ENCODE measurements at places on chromosomes 1 and 21.
A peak's percentile ranks its signal among the peaks of the same experiment; 100 is the strongest.

GRCh38 chr1:28323720-28324119, 5.1 kb upstream of the MED18 start:
- no peak for DNase-seq

DNA sequence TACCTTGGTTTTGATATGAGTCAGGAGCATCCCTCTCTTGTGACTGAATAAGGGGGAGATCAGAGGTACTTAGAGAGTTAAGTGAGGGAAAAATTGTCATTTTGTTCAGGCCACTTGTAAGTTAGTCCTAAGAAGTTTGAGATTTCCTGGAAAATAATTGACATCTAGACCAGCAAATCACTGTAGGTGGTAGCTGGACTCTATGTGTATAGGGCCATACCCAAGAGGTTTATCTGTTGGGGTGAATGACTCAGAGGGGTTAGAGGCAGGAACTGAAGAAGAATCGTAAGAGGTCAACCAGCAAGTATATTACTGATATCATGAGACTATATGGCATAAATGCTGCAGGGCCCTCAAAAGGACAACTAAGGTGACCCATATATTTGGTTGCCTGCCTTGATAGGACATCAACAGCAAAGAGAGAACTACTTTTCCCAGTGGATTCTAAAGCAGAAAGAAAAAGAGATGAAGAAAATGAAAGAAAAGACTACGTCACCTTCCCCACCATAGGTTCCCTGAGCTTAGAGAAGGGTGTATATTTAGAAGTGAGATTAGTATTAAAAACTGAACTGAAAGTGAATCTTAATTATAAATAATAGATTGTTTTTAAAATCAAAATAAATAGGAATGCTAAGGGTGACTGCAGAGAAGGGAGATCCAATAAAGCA, 8.0 kb upstream of the RNPC3 start:
- DNase-seq = no peak

- DNase-seq = no peak
Measured at GRCh38 chr1:15075817-15076216, 77.7 kb upstream of the TMEM51 start.

GRCh38 chr1:3657578-3658230, 5.4 kb downstream of the TP73 start:
- DNase-seq = no peak

GRCh38 chr21:17796037-17796403, 23.1 kb downstream of the C21orf91 start:
- no peak for DNase-seq

DNA sequence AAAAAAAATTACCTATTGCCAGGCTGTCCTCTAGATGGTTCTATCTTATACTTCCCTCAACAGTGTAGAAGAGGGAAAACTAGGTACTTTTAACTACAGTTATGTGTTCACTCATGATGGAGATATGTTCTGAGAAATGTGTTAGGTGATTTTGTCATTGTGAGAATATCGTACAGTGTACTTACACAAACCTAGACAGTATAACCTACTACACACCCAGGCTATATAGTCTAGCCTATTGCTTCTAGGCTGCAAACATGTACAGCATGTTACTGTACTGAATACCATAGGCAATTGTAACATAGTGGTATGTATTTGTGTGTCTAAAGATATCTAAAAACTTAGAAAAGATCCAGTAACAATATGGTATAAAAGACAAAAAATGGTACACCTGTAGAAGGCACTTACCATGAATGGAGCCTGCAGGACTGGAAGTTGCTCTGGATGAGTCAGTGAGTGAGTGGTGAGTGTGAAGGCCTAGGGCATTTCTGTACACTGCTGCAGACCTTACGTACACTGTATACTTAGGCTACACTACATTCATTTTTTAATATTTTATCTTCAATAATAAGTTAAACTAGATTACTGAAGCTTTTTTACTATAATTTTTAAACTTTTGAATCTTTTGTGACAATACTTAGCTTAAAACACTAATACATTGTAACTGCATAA, 13.2 kb downstream of the MGST3 start:
- no peak for DNase-seq

DNA sequence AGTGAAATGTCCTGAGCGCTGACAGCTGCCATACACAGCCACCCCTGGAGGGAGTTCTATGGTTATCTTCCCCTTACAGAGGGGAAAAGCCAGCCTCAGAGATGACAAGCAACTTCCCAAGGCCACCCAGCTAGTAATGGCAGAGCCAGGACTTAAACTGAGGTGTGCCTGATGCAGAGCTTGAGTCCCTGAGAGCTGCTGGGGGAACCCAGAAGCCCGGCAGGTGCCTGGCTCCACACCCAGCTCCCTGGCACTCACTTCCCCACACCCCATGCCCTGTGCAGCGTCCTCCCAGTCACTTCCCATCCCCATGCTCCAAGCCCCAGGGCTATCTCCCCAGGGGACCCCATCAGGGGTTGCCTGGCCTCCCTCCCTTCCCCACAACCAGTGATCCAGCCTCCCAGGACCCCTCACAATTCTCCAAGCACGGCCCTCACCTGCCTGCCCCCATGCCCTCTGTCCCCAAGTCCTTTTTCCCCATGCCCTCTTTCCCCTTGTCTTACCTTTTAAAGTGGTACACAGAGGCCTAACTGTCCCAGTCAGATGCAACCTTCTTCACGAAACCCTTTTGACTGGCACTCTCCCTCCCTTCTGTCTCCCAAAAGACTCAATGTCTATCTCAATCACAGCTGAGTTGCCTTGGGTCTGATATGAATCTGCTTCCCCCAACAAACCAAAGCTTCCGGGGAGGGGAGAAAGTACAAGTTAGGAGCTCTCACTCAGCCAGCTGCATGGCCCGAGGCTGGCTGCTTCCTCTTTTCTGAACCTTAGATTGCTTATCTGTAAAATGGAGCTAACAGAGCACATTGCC, 39.8 kb upstream of the LRP8 start:
- no peak for DNase-seq

GRCh38 chr1:201925981-201926645, 20.2 kb downstream of the LMOD1 start:
- DNase-seq = no peak

- DNase-seq = no peak
Measured at GRCh38 chr1:31736675-31737074, 27.5 kb downstream of the ADGRB2 start.

DNA sequence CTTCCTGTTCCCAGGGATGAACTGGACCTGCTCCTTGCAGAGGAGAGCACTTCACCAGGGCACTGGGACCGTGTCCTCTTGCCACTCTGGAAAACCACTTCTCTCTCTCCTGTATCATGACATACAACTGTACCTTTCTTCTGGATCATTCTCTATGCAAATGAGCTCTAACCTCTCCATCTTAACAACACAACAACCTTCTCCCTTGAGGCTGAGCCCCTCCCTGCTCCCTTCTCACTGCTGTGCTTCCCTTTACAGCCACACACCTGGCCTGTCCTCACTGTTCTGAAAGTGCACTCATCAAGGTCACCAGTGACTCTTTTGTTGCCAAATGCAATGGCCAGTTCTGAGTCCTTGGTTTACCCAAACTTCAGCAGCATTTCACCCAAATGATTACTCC, 54.5 kb upstream of the MRPS6 start:
- DNase-seq = no peak

DNA sequence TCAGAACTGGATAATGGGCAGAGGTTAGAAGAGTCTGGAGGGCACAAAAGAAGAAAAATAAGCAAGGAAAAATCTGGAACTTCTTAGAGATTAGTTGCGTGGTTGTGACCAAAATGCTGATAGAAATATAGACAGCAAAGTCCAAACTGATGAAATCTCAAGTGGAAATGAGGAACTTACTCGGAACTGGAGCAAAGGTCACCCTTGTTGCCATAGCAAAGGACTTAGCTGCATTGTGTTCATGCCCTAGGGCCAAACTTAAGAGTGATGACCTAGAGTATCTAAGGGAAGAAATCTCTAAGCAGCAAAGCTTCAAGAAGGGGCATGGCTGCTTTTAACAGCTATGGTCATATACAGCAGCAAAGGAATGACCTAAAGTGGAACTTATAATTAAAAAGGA, 180.0 kb downstream of the TTLL7 start:
- DNase-seq = no peak

DNA sequence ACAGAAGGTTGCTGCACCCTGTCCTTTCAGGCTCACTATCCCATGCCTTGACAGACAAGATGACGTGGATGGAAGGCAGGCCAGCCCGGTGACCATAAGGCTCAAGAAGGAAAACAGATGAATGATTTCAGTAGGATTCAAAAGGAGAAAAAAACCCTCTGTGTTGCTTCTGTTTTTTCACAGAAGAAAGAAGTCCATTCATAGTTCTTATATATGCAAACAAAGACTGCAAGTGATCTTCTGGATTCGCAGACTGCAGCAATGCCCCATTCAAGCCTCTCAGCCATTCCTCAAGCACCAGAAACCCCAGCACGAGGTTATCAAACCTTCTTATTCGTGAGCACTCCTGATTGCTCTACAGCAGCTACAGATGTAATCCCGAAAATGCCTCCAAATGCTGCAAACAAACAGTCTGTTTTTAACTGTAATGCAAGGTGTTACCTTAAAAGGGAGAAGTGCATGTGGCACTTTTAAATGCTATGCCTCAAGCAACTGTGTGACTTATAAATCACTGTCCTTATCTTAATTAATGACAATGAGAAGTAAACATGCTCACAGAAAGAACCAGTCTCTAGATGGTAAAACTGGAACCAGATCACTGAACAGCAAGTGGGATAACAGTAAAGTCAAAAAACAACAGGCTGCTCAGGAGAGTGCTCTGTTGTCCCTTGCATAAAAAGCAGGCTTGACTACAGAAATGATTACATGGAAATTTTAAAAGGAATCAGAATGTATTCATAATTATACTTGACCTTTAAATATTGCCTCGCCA, 173.9 kb downstream of the HHIPL2 start:
- no peak for DNase-seq

DNA sequence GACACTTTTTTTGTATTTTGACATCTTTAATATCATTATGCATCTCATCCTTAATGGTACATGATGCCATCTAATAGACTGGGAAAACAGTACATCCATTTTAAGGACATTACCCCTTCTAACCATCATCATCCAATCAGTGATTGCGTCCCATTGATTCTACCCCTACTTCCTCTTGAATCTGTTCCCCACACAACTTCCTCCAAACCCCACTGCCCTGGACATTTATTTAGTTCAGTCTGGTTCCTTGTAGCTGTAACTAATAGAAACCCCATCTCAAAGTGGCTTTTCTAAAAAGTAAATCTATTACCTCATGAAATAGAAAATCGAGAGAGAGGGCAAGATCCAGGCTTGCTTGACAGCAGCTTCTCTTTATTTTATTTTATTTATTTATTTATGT, 2.1 kb upstream of the ITLN1 start:
- DNase-seq = no peak

- peak; percentile 43 for DNase-seq
Measured at GRCh38 chr1:11920239-11920903, 5.9 kb downstream of the KIAA2013 start.

DNA sequence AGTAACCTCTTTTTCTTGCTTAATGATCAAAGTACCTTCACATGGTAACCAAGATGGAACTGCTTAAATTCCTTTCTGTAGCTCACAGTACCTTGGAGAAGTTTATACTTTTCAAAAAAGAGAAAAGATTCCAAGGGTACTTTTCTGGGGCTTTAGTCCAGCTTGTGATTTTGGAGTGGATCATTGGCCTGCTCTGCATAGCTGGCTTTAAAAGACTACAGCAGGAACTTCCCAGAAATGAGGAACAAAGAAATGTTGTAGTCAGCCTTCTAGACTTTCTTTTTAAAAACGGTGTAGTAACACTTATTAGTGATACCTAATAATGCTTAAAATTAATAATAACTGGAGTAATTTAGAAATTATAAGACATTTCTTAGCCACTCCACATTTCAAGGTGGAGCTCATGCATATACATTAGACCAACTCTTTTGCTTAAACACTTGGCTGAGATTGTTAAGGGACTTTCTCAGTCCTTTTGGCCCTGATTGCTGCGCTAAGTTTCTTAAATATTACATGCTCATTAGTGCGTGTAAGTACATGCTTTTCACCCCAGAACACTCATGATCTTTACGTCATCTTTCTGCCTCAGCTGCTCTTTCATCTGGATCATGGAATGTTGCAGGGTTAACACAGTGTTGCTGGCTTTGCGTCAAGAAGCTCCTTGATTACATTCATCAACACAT, 57.3 kb downstream of the SDCCAG8 start:
- DNase-seq = peak; percentile 4

DNA sequence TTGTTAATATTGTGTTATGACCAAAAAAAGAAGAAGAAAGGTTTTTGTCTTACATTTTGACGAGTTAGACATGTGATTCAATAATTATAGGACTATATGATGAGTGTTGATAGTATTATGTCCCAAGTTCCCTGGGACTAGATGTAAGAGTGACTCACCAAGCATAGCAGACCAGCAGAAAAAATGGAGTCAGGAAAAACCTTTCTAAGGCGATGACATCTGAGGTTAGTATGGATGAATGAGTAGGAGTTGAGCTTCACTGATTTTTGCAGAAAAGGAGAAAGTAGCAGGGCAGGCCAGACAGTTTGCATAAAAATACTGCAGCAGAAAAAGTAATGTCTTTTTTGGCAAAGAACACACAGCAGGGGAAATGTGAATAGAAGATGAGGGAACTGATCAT, 1041.3 kb upstream of the ADGRL4 start:
- no peak for DNase-seq

- no peak for DNase-seq
Measured at GRCh38 chr1:204373911-204374310, 14.2 kb upstream of the PLEKHA6 start.

- no peak for DNase-seq
Measured at GRCh38 chr1:172980456-172980855, 70.3 kb downstream of the TNFSF18 start.

GRCh38 chr1:69827732-69828131, 260.0 kb downstream of the LRRC7 start:
- DNase-seq = no peak

Data from DMS79 (cell line).